ENCODE measurements at places on chromosomes 2 and 18. TPM values are rescaled to one million over a fixed set of nuclear protein-coding genes. Genes with fewer than 3 reads are reported as not detected.
A peak's percentile ranks its signal among the peaks of the same experiment; 100 is the strongest.

DNA sequence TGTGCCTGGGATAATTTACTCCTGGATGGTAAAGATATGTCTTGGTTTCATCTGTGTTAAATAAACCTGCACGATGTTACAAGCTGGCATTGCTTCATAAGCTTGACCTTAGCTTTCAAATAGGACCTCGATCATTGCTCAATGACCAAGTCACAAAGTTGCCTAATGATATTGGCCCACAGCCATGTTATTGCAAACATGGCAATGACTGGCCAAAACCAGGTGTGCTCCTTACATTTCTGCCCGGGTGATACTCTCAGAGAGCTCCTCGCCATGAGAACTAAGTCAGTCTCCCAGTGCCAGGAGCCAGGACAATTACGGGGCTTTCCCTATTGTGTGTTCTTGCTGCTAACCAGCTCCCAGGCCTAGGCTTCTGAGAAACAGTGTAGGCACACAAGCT is 72.5 kb upstream of the CYP1B1 start:
- no peak for DNase-seq

Gene YPEL5
- total RNA-seq: 61.6 TPM

- DNase-seq: no peak
Measured at GRCh38 chr18:46069524-46069923, 2.5 kb downstream of the PSTPIP2 start.

DNA sequence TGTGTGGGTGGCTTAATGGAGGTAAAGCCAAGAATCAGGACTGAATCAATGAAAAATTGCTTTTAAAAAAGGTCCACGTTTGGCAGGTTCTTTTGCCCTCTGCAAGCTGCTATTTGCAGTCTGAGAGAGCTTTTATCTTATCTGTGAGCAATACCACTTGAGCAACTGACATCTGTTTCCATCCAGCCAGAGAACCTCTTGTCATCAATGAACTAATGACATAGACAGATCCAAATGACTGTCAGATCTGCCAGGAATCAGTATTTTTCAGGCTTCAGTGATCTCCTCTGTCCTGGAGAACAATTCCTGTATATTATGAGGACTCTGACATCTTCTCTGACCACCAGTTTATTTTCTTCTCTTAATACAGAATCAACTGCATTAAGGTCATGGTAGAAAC is 608.1 kb downstream of the LRP1B start:
- DNase-seq: no peak

DNA sequence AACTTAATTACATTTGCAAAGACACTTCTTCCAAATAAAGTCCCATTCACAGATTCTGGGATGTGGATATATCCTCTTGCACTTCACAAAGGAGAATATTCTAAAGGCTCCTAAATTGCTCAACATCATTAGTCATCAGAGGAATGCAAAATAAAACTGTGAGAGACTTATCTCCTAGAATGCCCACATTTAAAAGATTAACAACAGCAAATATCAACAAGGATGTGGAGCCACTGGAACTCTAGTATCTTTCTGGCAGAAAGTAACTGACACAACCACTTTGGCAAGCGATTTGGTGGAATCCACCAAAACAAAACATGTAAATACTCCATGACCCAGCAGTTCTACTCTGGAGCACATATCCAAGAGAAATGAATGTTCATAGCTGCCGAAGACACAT is 4.6 kb downstream of the NEU2 start:
- DNase-seq: no peak

- DNase-seq: no peak
Measured at GRCh38 chr18:79972720-79973119, 8.3 kb downstream of the HSBP1L1 start.

DNA sequence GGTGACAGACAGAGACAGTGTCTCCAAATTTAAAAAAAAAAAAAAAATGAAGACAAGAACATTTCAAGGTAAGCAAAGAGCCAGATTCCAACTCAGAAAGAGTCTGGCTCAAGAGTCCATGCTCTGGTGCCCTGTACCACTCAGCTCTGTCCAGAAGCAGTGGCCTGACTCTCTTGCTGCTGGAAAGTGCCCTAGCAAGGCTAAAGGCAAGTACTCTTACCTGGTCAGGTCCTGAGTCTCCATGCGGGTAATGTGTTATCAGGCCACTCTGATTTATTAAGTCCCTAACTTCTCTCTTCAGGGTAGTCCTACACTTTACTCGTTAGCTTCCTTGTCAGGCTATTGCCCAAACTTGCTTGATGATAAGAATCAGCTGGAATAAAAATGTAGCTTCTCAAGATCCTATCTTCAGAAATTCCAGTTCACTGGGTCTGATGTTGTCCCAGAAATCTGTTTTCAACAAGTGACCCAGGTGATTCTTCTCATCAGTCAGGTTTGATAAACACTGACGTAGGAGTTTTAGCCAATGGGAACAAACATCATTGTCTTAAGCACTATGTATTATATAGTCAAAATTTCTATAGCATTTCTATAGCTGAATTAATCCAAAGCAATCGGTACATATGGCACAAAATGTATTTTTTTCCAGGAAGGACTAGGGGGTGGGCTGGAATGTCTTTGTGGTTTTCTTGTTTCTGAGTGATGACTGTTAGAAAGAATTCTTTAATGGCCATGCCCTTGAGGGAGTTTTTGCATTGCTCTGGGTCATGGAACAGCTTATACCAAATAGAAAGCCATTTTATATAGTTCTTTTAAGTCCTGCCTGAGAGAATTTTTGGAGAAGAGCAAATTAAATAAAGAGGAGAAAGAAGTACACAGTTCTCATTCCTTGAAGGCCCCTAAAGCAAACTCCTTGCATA is 139.9 kb upstream of the DNMT3A start:
- no peak for DNase-seq

GRCh38 chr2:189579585-189580186 is 900 bp downstream of the SLC40A1 start:
- DNase-seq: no peak

Gene LCT
- 12.6 TPM for total RNA-seq

Gene LAMA3
- total RNA-seq: 68.8 TPM

Gene COBLL1
- 42.2 TPM for total RNA-seq

GRCh38 chr2:195477248-195477995 is 179.6 kb upstream of the SLC39A10 start:
- no peak for DNase-seq

GRCh38 chr2:37203708-37204107 is 7.4 kb downstream of the CEBPZOS start:
- DNase-seq: no peak

Gene ALLC
- not detected for total RNA-seq

Gene TMEM198
- 10.2 TPM for total RNA-seq

Gene NTSR2
- total RNA-seq: not detected

DNA sequence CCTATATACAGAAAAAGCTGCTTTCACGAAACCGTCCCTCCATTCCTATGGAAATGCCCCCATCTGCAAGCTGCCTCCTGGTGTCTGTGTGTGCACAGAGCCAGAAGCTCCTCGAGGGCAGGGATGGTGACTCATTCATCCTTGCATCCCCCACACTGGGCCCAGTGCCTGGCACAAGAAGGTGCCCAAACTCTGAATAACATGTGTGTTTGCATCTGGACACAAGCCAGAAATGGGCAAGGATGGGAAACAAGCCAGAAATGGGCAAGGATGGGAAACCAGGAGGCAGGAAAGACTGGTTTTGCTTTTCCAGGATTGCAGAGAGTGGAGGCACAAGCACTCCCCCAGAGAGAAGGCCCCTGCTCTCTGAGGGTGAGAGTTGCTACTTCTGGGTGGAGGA is 313.9 kb downstream of the CELF4 start:
- DNase-seq: no peak

DNA sequence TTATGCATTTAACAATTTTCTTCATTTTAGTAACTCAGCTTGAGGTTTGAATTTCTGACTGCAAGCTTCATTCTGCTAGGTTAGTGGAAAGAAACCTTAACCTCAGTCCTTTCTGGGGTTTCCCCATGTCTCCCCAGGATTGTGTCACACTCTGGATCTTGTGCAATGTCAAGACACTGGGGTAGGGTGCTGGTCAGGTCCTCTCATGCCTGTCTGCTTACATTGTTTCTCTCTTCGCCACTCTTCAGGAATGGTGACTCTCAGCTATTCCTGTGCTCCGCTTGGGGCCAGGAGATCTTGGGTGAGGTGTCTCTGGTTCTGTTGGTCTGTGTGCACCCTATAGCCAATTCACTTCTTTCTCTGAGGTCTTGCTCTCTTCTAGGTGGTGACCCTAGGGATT is 23.9 kb downstream of the CTLA4 start:
- DNase-seq: no peak

DNA sequence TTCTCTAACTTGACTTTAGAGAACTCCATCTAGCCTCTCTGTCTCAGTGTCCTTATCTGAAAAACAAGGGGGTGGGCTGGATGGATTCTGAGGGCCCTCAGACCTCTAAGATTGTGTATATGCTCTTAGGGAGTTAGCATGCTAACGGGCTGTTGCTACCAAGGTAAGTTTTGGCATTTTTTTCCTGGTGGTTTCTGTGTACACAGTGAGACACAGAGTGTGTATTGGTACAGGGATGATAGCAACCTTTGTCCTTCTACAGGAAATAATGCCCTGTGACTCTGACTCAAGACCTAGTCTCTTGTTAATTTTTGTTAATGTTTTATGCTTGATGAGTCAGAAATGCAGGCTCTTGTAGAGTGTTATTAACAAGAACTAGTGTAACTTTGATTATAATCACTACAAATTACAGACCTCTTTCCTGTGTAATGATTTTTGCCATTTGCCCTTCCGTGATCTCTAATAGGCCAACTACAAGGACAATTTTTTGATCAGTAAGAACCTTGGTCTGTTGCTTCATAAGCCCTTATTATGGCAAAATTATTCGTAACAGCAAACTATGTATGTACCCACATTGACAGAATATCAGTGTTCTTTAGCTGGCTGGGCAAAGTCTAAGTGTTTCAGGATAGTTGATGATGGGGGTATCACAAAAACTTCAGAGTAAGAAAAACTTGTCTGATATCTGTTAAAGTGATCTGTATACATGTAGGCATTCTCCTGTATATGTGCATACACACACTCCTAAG is 89.7 kb downstream of the SPTBN1 start:
- DNase-seq: no peak

DNA sequence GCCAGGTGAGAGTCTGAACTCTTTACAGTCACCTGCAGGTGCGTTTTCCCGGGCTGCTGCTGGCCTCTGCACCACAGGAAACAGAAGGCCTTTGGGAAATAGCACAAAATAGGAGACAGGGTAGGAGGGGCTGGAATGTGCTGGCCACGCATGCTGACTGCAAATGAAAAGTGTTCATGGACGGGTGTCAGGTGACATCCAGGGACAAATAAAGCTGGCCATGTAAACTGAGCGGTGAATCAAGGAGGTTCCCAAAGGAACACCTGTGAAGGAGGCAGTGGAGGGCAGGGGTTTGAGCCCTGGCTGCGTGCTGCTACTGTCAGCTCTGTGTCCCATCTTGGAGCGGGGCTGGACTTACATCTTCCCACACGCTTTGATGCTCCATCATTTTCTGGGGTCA is 42.4 kb upstream of the GBX2 start:
- DNase-seq: no peak

- no peak for DNase-seq
Measured at GRCh38 chr18:5872886-5873285, 22.4 kb downstream of the TMEM200C start.

DNA sequence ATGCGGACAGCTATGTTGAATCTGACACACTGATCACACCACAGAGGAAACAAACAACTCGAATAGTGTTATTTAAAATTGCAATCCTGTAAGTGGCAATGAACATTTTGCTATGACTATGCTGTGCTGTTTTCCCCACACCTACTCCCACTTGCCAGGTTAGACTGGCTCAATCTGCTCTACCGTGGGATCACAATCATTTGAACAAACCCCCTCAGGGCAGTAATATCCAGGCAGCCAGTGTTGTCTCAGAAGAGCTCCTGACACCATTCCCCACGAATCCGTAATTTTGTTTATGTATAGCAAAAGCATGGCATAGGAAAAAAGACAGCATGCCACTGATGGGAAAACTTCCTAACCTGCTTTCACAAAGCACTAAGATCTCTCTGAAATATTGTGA is 284.3 kb downstream of the ERBB4 start:
- no peak for DNase-seq

DNA sequence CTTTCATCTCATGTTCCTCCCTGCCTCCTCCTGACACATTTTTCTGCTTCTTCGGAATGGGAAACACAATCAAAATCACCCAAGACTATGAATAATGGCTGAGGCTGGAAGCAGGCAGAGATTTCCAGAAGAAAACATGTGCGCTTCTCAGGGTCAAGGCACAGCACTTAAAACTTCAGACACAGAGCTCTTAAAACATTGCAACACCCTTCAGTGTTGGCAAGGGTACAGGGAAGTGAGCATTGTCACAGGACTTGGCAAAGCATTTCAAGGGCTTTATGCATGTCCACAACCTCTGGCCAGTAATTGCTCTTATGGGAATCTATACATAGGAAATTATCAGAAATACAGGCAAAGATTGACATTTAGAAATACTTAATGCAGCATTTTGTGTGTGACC is 477.6 kb upstream of the KLHL29 start:
- no peak for DNase-seq

- DNase-seq: no peak
Measured at GRCh38 chr18:6650747-6651146, 78.8 kb upstream of the ARHGAP28 start.

DNA sequence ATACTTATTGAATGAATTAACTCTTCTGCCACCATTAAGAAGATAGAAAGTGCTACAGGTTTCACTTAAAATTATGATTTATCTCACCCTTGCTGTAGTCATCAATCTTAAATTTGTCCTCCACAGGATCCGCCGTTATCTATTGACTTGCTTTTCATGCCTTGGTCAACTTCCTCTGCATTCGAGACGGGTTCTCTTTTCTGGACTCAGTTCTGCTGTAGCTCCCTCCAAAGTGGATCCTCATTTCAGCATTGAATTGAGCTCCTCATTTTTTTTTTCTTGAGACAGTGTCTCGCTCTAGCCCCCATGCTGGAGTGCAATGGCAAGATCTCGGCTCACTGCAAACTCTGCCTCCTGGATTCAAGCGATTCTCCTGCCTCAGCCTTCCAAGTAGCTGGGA is 27.6 kb downstream of the INPP5D start:
- DNase-seq: peak; percentile 33

- DNase-seq: no peak
Measured at GRCh38 chr18:53219853-53220252, 879.9 kb downstream of the DCC start.

Gene CCL20
- 5.1 TPM for total RNA-seq

Gene TMSB10
- total RNA-seq: 5,073 TPM

Gene SLC9A4
- total RNA-seq: not detected

DNA sequence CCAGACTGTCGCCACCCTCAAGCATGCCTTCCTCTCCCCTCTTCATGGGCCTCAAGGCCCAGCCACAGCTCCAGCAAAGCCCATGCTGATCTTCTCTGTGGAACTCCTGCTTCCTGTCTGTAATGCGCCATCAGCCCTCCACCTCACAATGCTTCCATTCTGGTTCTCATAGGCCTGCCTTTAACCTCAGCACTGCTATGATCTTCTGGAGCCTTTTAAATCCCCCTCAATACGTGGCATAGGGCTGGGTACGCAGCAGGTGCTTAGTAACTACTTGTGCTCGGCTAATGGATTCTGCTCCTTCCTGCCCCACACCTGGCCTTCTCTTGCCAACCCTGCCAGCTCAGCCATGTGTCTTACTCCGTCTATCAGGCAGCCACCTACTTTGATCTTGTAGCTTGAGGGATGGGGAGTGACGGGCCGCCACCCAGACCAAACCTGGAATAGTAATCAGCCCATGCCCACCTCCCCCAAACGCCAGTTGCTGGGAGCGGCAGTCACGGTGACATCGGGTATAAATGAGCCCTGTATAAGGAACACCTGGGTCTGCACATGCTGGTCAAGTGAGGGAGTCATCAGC is 106.7 kb upstream of the MCFD2 start:
- DNase-seq: no peak

Data from Peyer's patch (tissue), 4 donors.